Activated T-cell treated with anti-CD3 and anti-CD28 coated beads, Interleukin-2, amount 50 U/mL, for 4 hours (primary cell): ENCODE measurements at places on chromosomes 7 and 10.

GRCh38 chr10:128036746-128037543 is 89.3 kb downstream of the MKI67 start:
- DNase-seq, result no peak

DNA sequence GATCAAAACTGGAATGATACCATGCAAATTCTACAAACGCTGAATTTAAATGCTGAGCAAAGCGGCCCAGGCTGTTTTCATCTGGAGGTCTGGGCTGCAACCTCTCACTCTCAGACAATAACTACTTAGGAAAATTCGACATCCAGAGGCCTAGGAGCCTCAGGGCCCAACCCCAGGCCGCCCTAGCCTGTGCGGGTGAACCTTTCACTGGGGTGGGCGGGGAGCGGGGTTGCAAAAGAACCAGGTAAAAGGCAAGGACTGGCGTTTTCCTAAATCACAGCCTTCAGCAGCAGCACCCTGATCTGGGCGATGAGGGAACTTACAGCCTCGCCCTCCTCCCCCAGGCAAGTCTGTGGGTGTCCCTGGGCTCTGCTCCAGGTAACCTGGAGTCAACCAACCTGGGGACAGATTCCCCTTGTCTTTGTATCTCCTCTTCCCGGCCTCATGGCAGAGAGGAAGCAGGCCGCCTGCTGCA is 33.4 kb downstream of the CALML5 start:
- DNase-seq, result no peak

GRCh38 chr7:114650491-114650890 is 235.9 kb downstream of the FOXP2 start:
- no peak for DNase-seq

GRCh38 chr10:787933-788651 is 98.6 kb upstream of the DIP2C start:
- no peak for DNase-seq

GRCh38 chr7:123755338-123755737 is 6.5 kb upstream of the WASL start:
- DNase-seq, result no peak

DNA sequence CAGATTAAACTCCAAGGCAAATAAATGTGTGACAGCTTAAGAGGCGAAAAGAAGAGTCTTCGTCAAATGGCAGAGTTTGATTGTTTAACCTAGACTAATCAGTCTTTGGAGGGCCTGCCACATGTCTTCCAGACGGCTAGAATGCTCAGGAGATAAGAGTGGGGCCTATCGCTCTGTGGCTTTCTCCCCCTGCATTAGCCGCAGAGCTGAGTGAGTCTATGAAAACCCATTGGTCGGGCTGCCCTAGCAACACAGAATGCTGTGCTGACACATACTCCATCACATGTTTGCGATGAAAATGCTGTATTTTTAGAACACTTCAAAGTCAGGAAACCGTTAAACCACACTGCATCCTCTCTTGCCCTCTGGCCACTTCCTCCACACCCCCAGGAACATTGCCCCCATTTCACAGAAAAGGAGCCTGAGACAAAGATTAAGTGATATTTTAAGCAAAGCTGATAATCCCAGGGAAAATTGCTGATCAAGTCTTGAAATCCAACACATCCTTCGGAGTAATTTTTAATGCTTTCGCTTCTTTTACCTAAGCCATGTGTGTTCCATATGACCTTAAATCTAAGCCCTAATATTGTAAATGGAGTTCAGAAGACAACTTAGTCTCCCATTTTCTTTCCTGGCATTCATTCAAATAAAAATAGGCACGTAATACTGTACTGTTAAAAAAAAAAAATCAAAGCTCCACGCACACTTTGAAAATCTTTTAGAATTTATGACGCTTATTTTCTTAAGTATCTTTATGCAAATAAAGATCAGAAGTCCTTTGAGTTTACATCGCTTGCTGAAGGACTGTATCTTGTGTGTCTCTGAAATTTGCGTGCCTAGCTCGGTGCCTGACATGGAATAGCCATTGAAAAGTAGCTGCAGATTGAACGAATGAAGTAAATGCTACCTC is 161.2 kb downstream of the CELF2 start:
- peak; percentile 76 for DNase-seq

DNA sequence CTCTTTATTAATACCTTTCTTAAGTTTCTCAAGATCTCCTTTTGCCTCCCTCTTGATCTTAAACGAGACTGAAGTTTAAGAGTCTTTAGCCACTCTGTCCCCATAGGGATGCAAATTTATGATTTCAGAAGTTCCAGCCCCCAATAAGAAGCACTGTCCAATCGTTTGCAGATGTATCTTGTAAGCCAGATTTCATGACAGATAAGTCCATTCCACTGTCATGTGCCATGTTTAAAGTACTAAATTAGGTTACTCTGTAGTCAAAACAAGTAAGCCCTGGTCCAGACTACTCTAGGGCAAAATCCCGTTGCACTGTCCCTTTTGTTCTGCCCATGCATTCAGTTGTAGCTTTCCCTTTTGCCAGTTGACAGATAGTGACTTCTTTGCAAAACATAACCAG is 157.2 kb upstream of the KAT6B start:
- no peak for DNase-seq

- DNase-seq, result no peak
Observed at GRCh38 chr7:11591055-11591633, 240.9 kb downstream of the THSD7A start.

DNA sequence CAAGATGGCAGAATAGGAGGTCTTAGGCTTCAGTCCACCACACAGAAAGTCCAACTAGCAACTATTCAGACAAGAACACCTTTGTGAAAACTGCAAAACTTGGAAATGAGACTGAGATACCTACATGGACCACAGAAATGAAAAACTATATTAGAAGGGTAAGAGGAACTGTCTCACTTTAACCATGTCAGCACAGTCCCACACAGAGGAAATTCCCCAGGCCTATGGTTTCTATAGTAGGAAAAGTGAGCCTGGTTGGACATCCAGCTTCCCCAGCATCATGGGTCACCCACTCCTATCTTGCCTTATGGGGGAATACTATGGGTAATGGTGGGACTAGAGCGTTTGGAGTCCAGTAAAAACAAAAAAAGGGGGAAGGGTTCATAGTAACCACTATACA is 38.8 kb upstream of the CDK6 start:
- DNase-seq, result no peak

- DNase-seq, result no peak
Observed at GRCh38 chr10:80516506-80517075, 21.1 kb upstream of the SH2D4B start.

DNA sequence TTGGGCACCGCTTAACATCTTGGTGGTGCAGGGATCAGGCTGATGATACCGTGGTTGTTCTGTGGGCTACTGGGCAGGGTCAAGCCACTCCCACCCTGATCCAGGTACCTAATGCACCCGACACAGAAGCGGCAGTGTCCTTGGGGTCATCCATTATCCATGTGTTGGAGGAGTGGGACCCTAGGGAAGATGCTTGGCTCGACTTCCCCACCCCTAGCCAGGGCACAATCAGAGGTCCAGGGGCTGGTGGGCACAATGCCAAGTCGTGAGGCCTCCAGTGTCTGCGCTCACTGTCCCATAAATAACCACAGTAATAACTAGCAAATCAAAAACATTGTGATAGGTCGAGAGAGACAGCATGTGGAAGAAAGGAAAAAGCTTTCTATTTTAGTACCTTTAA is 37.7 kb downstream of the HTRA1 start:
- DNase-seq, result no peak

GRCh38 chr7:25515633-25516275 is 287.5 kb upstream of the NPVF start:
- no peak for DNase-seq

DNA sequence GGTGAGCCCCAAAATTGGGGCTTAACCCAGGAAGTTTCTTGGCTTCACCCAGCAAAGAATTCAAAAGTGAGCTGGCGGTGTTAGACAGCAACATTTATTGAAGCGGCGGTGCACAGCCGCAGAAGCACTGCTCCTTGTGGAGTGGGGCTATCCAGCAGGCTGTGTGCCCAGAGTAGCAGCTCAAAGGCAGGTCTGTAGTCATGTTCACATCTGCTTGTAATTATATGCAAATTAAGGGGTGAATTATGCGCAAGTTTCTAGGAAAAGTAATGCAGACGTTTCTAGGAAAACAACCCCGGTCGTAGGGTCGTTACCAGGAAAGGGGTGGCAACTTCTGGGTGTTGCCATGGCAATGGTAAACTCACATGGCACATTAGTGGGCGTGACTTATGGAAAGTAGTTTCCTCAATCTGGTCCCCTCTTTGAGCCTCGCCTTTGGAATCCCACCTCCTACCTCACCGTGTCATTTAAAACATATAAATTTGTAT is 13.7 kb upstream of the KBTBD2 start:
- DNase-seq, result peak; percentile 64

DNA sequence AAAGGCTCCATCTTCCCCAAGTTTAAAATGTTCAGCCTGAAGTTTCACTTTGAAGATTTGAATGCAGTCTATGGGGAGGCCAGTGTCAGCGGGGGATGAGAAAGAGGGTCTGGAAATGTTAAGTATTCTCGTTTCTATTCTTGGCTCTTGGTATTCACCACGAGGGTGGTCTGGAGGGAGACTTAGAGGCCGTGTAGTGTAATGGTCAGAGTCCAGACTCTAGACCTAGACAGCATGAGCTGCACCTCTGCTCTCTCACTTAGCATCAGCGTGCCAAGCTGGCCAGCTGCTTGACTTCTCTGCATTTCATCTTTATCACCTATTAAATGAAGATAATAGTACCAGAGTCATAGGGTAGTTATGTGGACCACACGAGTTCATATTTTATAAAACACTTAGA is 57.9 kb downstream of the MKX start:
- no peak for DNase-seq

DNA sequence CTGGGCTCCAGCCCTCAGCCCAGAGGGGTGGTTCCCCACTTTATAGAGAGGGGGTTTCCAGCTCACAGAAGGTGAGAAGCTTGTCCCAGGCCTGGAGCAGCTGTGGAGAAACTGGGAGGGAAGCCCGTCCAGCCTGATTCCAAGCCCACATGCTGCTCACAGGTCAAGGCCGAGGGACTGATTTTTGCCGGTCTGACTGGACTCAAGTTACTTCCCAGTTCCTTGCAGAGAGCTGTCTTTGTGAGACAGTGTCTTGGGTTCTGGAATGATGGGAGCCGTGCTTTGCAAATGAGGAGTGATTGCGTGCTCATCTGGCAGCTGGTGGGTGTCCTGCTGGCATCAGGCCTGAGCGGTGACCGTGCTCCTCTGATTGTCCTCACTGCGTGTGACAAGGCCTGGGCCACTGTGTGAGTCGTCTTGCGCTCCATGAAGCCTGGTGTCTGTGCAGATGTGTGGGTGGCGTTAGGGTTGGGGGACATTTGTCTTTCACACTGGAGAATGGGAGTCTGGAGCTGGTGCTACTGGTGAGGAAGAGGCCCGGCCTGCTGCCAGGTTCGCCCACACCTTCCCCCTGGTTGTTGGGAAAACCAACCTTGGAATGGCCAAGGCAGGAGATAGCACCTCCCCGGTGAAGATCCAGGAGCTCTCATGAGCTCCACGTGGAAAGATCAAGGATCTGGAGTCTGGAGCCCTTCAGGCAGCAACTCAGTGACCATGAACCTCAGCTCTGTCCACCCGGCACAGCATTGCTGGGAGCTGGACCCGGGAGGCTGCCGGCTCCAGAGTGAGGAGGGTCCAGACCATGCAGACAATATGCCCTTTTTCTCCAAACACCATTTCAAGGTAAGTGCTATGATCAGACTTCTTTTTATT is 129.6 kb downstream of the SMURF1 start:
- no peak for DNase-seq

DNA sequence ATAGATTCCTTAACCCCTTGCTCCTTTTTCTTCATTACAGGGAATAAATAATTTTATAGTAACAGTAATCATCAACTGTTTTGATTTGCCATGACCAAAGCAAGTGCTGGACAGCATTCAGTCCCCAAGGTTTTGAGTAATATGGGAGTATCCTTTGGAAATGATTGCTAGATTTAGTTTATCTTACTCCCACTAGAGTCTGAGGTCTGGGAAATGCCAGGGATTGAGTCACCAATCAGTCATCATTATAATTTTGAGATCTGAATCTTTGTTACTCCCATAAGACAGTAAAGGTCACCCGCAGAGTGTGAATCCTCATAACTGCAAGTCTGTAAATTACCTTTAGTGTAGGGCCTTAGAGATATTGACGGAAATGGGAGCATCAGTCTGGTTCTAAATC is 133.7 kb upstream of the SEMA3E start:
- DNase-seq, result no peak

DNA sequence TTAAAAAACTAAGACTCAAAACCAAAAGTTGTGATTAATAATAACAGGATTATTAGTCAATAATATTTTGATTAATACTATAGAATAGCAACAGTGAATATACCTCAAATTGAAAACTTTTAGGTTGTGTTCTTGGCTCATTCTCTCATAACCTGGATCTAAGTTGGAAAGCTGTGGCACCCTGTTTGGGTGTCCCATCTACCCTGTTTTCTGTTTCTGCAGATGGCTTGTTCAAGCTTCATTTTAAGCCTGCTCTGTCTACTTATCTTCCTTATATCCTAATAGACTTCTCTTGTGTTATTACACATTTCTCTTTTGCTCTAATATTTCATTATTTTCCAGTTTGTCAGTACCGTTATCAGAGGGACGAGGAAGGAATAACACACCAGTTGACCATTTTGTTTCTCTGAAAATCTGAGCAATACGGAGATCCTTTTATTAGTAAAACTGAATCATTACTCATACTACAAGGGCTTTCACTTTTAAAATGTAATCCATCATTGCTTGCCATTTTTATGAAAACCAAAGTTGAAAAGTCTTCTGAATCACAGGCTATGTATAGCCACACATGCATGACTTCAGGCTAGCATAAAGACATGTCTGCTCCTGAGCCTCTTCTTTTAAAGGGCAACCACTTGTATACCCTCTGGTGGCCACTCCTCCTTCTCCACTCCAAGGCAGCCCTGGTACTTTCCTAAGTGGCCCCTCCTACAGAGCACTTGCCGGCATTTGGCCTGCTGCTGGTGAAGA is 22.3 kb downstream of the COX15 start:
- DNase-seq, result no peak

GRCh38 chr7:17301471-17302456 is 3.3 kb downstream of the AHR start:
- peak; percentile 42 for DNase-seq

- no peak for DNase-seq
Observed at GRCh38 chr10:124470544-124471434, 9.2 kb downstream of the LHPP start.

GRCh38 chr10:115898242-115898641 is 374.8 kb downstream of the GFRA1 start:
- DNase-seq, result no peak

- DNase-seq, result no peak
Observed at GRCh38 chr10:13420532-13421307, 72.6 kb upstream of the SEPHS1 start.

- DNase-seq, result no peak
Observed at GRCh38 chr10:84238909-84239308, 2.4 kb downstream of the LRIT1 start.
